GF-D8 (cell line): ENCODE measurements at places on chromosomes 2 and 18.

DNA sequence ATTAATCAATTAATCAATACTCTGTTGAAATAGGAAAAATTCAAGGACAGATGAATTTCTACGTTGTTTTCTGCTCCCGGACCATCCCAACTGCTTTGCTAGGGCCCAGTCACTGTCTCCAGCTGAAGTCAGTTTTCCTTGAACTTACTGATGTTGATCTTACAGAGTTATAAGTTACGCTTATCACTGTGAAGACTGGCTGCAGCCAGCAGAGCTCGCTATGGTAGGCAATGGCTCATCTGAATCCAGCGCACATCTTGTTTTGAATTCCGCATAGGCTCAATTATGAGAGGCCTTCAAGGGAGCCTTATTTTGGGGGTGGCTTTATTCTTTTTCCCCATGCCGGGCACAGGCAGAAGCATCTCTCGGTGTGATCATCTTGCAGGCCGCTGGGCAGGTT is 2.7 kb downstream of the MC2R start:
- no peak for DNase-seq

GRCh38 chr2:224284134-224284946 is 117.6 kb downstream of the FAM124B start:
- no peak for DNase-seq

DNA sequence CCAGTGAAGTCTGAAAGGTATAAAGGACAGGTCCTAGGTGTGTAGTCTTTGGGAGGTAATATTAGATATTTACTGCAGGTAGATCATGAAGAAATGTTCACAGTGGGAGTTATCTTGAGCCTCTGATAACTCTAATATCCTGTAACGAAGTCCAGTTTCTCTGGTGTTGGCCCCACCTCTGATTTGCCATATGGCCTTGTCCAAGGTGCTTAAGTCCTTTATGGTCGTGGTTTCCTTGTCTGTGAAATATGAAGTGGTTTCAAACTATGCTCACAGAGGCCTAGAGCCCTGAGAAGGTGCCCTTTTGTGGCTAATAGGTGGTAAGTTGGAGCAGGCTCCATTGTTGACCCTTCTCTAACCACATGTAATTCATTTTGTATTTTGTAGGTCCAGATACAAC is 190.7 kb downstream of the ICOS start:
- no peak for DNase-seq

- DNase-seq = no peak
Measured at GRCh38 chr2:231854616-231855125, 68.4 kb downstream of the COPS7B start.

DNA sequence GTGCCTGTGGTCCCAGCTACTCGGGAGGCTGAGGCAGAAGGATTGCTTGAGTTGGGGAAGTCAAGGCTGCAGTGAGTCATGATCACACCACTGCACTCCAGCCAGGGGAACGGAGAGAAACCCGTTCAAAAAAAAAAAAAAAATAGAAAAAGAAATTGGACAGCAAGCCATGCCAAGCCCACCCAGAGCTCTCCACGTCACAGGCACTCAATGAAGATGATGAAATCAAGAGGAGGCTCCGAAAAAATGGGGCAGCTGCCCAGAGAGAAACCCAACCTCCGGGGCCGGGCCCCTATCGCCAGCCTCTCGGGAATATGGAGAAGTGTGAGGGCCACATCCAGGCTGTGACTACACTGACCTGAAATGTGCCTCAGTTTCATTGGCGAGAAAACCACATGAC is 40.0 kb downstream of the BIN1 start:
- no peak for DNase-seq

GRCh38 chr18:55159027-55159426 is 199.8 kb upstream of the CCDC68 start:
- DNase-seq = no peak

DNA sequence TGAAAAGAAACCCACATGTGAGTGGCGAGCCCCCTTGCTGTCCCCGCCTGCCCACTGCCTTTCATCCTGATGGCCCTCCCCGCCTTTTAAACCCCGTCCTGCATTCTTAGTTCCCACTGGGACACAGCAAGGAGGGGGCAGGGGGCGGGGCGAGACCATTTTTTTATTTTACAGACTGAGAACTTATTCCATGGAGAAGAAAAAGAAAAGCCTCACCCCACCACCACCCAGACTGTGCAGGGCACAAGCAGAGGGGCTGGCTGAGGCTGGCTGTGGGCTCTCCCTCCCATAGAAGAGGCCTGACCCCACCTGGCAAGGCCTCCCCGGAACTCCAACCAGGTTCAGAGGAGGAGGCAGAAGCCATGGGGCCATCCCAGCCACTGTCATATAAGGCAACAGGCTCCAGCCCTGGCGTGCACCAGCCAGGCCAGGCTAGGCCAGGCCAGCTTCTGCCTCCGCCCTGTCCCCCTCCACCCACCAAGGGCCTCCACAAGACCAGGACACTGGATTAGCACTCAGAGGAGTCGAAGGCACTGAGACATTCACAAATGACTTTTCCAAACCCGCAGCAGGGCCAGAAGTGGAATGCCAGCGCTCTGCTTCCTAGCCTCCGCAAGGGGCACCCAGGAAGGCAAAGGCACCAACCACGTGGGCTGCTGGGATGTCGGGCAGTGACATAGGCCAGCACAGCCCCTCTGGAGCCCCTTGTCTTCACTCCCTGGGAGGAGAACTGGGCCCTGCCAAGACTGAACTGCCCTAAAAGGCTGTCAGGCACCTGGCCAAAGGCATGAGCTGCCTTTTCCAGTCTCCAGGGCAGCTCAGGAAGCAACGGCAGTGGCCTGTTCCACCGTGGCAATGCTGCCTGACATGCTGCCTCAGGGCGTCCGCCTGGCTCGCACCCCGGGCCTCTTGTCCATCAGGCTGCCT is 37.5 kb upstream of the SEMA4C start:
- DNase-seq = no peak

DNA sequence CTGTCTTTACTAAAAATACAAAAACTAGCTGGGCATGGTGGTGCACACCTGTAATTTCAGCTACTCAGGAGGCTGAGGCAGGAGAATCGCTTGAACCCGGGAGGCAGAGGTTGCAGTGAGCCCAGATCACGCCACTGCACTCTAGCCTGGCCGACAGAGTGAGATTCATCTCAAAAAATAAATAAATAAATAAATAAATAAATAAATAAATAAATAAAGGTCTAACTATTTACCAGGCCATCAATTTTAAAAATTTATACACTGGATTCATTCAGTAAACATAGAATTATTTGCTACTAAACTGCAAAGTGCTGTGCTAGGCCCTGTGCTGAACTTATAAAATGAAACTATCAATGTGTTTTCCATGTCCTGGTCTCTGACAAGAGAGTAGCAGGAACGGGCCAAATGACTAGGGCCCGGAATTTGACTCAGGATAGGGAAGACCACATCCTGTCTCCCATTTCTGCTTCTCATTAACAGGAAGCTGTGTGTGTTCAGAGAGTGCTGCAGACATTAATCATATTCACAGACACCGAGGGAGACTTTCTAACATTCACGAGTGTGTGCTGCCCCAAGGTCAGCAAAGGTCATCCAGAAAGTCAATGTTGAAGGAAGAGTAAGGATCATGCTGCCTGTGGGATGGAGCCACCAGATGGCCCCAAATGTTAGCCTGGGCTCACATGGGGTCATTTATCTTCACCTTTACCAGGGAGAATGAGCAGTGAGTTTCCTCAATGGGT is 95.8 kb downstream of the SPP2 start:
- DNase-seq = no peak

- DNase-seq = no peak
Measured at GRCh38 chr2:22784566-22784965, 600.4 kb upstream of the KLHL29 start.

DNA sequence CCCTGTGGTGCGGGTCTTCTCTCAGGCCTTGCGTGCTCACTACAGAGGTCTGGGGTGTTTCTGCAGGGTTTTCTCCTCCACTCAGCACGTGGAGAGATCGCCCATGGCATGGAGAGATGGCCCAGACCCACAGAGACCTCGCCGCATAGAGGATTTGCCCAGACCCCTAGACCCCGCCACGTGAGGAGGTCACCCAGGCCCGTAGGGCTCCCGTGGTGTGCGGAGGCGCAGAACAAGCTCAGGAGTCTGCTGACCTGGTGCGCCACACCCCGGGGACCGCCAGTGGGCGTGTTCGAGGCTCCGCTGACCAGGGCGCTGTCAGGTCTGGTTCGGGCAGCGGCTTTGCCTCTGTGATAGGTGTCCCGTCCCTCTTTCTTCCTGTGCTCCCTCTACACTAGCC is 64.5 kb downstream of the ADI1 start:
- no peak for DNase-seq

DNA sequence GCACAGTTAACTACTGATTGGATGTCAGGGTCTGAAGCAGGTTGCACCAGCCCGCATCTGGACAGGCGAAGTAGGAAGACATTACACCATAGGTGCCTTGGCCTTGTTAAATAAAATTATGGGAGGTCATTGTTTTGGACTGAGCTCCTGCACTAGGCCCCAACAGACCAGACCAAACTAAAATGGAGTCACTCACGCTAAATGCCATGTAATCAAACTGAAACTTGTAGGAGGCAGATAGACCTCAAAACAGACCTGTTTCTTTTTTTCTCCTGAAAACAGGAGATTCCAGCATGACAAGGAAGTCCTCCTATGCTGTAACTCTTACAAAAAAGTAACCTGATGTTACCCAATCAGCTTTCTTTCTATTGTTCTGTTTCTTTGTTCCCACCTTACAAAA is 15.5 kb upstream of the NFU1 start:
- no peak for DNase-seq

DNA sequence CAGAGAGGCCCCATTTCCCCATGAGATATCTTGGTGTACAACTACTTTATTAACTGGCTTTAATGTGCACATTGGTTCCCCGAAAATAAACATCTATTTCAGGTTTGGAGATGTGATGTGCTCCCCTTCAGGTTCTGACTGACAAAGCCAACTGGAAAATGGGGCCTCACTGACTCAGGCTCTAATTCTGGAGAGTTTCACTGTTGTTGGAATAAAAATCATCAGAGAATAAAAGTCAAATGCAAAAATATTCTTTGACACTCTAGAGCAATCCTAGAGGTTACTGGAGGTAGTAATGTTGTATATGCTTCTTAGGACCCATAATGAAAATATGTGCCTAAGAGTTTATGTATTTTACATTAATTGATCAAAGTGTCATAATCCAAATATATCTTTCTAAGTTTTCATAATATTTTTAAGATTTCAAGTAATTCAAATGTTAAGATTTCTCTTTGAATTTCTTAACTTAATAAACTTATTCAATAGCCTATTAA is 189.9 kb upstream of the COL3A1 start:
- no peak for DNase-seq

GRCh38 chr2:58110765-58111164 is 64.2 kb downstream of the VRK2 start:
- no peak for DNase-seq

DNA sequence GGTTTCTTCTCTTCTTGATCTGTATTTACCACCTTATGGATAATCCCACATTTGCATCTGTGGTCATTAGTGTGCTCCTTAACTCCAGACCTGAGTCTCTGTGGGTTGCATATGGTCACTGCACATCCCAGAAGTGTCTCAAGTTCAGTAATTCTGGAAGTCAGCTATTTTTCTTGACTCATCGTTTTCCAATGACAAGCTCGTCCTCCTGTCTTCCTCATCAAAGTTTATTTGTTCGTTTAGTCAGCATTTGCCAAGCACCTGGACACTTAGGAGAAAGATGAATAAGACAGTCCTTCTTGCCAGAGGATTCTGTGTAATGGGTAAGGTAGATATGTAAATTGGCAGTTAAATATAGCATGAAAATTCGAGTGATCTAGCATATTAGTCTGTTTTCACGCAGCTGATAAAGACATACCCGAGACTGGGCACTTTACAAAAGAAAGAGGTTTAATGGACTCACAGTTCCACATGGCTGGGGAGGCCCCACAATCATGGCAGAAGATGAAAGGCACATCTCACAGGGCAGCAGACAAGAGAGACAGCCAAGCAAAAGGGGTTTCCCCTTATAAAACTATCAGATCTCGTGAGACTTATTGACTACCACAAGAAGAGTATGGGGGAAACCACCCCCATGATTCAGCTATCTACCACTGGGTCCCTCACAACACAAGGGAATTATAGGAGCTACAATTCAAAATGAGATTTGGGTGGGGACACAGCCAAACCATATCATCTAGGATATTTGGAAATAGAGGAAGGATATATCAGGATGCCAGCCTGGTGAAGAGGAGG is 19.4 kb downstream of the FASTKD2 start:
- no peak for DNase-seq

DNA sequence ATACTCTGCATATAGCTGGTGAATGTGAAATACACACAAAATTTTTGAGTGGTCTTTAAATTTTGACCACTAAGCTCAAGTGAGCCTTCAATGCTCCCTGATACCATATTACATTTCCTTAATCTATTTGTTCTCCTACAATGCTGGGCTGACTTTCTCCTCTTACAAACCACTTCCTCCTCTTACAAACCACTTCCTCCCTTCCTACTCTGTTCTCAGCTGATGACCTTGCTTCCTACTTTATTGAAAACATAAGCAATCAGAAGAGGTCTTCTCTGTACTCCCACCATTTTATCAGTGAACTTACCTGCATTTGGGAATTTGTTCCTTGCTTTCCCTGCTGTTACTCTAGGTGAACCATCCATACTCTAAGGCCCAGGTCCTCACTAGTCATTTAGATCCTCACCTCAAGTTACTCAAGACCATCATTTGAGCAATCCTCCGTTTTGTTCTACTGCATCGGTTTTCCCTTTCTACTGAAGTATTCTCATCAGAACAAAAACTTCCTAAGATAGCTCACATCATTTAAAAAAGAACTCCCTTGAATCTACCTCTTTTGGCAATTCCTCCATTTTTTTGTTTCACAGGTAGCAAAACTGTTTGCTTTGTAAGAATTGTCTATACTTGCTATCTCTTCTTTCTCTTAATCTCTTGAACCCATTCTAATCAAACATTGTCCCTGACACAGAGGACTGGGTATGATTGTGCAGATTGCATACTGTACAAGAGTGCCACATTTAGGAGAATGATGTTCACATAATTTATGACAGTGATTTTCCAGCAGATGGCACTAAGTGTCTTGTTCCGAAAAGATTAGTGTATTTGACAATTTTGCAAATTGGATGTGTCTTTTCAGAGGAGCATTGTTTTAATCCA is 96.5 kb downstream of the EPB41L5 start:
- peak; percentile 85 for DNase-seq

DNA sequence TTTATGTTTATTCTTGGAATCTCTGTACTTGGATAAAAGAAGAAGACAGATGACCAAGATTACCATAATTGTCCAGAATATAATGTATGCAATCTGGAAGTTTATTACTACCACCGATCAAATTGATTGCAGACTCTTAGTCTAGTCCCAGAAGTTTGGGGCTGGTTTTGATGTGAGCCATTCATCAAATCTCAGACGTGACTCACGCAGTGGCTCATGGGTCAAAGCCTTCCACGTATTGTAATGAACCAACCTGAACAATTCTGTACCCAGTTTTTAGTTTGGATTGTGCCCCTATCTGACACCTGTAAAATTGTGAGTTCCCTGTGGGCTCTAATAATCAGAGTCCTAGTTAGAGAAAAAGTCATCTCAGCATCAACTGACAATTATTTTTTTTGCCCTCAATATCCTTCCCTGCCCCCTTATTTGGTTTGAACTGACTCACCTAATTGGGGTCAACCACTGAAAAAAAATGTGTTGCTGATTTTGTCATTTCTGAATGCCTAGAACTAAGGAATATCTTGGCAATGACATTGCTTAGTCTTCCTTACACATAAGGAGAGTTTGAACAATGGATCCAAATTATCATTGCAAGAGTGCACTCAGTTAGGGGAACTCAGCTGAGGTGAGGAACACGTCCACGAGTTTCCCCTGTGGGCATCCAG is 219.5 kb upstream of the NRP2 start:
- DNase-seq = no peak

- DNase-seq = no peak
Measured at GRCh38 chr18:6270771-6271216, 143.9 kb downstream of the L3MBTL4 start.

- DNase-seq = no peak
Measured at GRCh38 chr2:166867874-166868514, 20.3 kb upstream of the XIRP2 start.
